ENCODE measurements at places on chromosomes 6 and 20.

- no peak for DNase-seq
These were observed 61.0 kb downstream of the ENPP1 start for GRCh38 chr6:131868836-131869235.

DNA sequence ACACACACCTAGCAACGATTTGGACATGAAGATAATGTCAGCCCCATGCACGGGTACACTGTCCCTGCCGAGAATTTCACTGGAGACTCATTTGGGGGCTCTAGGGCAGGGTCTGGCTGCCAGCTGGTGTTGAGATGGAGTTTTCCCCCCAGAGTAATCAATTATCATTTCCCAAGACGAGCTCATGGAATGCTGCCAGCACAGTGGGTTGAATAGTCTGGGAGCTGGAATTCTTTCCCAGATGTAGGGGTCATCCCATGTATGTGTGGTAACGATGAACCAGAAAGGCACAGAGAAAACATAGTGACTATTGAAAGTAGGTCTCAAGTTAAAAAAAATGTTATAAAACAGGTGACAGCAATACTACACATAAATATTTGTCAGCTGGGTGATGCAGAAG is 579.9 kb downstream of the MAFB start:
- DNase-seq, result no peak

- peak; percentile 34 for DNase-seq
These were observed 148.9 kb downstream of the CEBPB start for GRCh38 chr20:50339466-50339901.

DNA sequence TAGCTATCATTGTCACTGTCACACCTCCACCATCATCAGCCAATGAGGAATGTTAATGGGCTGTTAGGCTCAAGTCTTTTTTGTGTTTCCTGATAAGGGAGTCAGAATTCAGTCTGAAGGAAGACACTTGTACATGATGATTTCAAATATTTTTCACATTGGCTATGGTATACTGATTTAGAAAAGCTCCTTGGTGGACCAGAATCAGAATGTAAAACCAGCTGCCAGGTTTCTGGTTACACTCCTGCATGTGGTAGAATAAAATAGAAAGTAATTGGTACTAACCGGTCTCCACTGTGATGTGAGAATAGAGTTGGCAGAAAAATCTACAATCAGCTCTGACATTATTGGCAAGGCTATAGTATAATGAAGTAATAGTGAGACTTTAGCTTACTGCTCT is 10.7 kb downstream of the COL9A1 start:
- DNase-seq, result no peak

GRCh38 chr6:72559067-72559466 is 62.8 kb upstream of the KCNQ5 start:
- DNase-seq, result no peak

DNA sequence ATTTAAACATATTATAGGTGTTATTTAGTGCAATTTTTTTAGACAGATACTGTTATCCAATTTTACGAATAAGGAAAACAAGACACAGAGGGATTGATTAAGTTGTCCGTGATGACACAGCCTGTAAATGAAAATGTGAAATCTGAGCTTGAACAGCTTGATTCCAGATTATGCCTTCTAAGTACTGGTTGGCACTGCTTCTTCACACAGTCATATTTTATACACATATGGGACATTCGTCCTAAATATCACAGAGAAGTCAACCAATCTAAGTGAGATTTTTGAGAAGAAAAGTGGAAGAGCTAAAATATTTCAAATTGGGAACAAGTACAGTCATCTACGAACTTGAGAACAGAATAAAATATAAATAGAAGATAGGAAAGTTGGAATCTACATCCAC is 756.3 kb downstream of the BCKDHB start:
- DNase-seq, result no peak

DNA sequence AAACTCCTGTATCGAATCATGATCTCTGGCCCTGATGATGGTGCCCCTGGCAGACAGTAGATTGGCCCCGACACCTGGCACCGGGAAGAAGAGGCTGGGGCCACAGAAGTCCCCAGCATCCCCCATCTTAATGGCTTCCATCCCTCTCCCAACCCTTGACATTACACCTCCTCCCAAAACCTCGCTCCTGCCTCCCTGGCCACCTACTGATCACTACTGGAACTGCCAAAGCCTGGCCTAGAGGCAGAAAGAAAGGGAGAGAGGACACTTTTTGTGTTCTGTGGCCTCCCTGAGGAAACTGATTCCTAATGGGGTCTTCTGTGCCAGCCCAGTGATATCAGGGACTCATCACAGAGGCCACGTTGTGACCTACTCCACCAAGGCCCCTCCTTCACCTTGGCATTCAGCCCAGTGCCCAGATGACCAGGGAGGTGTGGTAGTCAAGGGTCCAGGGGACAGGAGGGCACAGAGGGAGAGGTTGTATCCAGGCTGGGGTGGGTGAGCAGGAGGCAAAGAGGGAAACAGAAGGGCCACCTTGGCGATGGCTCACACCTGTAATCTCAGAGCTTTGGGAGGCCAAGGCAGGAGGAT is 6.1 kb downstream of the C20orf173 start:
- no peak for DNase-seq

DNA sequence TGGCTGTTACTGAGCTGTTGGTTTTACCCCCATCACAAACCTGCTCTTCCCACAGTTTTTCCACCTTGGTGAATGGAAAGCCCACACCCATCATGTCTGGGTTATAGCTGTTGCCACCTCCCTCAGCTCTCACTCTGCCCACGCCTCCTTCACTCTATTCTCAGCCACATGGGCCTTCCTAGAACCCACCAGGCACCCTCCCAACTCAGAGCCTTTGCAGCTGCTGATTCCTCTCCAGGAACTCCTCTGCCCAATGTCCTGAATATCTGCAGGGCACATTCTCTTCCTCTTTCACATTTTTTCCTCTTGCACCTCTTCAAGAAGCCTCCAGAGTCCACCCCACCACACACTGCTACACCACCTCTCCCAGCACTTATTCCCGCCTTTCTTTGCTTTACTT is 177.4 kb downstream of the TBXT start:
- no peak for DNase-seq

GRCh38 chr6:167420858-167421766 is 96.2 kb downstream of the TTLL2 start:
- DNase-seq, result no peak

DNA sequence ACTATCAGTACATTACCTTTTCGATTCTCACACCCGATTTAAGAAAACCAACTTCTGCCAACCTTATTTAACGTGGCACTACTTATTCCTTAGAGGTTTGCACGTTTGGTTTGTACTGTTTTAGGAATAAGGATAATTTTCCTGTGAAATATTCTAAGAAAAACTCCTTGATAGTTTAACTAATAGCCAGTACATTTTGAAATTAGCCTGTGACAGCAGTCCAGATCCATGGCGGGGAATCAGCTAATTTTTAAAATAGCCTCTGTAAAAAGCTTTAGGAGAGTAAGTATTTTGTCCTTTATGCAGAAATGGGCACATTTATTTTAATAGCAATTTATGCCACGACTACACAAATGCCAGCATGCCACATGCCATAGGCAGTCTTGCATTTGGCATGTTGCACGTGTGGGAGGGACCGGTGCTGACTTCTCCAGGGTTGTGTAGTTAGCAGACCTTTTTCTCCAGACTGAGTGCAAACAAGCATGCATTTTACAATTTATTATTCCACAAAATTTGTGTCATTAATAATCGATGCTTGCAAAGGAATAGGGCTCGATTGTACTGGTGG is 6.2 kb downstream of the FOXC1 start:
- DNase-seq, result no peak

DNA sequence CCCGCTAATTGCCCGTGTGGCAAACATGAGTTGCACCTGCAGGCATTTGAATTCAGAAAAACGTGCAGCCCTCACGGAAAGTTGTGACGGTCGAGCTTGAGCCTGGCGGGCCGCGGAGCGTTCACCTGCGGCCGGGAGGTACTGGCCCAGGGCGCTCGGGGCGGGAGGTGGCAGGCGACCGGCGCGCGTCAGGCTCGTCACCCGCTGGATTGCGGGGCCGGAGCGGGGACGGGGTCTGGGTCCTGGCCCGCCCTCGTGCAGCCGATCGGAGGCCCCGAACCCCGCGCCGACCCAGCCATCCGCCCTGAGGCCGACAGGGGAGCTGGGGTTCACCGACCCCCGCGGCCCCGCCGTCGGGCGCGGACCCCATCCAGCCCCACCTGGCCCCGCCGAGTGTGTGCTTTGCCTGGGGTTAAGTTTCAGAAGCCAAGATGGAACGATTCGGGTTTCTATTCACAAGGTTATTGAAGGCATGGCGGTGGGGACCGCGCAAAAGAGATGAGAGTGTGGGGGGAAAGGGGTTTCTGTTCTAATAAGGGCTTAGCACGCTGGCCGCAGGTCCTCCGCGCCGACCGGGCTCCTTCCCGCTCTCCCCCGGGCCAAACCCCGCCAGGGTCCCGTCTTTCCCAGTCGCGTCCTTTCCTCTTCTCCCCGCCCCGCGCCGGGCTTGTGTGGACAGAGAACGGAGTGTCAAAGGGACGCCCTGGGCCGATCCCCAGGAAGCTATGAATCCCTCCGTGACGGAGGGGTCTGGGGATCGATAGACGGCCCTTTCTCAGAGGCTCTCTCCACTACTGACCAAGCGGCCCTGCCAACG is 1.6 kb upstream of the HEY2 start:
- DNase-seq, result no peak

- DNase-seq, result no peak
These were observed 89.9 kb downstream of the DOK5 start for GRCh38 chr20:54565255-54565654.

- DNase-seq, result no peak
These were observed 267.5 kb downstream of the SMOC2 start for GRCh38 chr6:168708526-168708925.

GRCh38 chr6:154238831-154239230 is 117.8 kb downstream of the IPCEF1 start:
- no peak for DNase-seq

DNA sequence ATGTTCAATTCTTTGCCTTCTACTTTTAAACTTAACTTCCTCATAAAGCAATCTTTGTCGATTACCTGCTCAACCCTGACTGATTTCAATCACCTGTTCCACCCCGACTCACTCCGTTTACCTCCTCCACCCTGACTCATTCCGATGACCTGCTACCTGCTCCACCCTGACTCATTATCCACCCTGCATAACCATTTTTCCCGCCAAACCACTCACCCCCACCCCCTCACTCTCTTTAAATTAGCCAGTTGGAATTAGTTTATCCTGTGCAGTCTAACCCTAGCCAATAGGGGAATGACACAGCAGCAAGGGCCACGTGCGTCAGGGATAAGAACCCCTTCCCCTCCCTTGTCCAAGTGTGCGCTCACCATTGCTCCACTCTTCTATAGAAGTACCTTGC is 56.7 kb upstream of the MRAP2 start:
- DNase-seq, result no peak

- no peak for DNase-seq
These were observed 7.5 kb downstream of the AFG1L start for GRCh38 chr6:108302386-108302785.

DNA sequence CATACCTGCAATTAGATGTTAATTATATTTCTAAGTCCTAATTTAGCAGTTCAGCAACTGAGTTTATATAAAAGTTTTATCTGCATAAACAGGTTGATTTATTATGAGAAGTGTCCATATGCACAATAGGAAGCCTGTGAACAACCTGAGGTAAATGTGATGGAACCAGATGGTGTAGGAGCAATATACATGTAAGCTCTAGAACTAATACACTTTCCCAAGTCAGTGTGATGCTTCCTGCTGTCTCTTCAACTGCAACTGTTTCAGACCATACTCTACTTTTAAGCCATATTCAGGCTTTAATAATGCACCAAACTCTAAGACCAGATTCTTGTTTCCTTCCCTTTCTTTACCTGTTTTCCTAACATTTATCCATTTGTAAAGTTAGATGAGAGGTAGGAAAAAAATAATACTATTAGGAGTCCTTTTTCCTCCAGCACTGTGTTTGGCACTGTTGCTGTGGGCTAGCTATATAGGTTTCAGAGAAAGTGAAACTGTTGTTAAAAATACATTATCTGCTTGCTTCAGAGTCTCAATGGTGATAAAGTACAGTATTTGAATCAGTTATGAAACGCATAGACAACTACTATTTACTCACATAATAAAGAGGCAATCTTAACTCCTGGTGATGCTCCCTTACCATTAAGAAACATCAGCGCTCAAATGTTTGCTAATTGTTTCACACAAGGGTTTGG is 1009.3 kb downstream of the GRIK2 start:
- no peak for DNase-seq

GRCh38 chr6:117311726-117312125 is 46.4 kb downstream of the VGLL2 start:
- DNase-seq, result no peak

GRCh38 chr6:85565736-85566135 is 27.9 kb downstream of the SNX14 start:
- no peak for DNase-seq

DNA sequence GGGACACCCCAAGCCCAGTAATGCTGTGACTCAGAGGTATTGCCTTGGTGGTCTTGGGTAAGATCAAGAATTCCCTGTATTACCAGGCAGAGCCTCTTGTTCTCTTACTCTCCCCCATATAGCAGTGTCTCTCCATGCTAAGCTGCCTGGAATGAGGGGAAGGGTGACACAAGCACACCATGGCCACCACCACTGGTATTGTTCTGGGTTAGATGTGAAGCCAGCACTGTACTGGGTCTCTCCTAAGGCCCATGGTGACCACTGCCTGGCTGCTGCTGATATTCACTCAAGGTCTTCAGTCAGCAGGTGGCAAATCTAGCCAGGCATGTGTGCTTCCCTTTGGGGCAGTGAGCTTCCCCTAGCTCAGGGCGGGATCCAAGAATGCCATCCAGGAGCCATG is 36.5 kb downstream of the TAF11 start:
- DNase-seq, result no peak

DNA sequence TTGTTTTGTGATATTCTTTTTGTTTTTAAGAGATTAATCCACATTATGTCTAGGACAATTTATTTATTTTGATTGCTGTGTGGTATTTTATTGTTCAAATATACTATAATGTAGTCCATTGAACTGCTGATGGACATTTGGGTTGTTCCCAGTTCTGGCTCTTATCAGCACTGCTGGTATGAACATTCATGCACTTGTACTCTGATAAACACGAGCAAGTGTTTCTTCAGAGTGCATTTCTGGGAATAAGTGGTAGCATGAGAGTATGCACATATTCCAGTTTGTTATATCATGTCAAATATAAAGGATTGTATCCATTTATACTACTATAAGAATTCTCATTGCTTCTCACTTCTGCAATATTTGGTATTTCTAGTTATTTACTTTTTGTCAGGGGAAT is 7.1 kb downstream of the CALHM6 start:
- DNase-seq, result no peak

- no peak for DNase-seq
These were observed 242.6 kb downstream of the SMOC2 start for GRCh38 chr6:168683621-168684020.

All from AG04449 (cell line).